ENCODE measurements at places on chromosomes 7 and 10.

DNA sequence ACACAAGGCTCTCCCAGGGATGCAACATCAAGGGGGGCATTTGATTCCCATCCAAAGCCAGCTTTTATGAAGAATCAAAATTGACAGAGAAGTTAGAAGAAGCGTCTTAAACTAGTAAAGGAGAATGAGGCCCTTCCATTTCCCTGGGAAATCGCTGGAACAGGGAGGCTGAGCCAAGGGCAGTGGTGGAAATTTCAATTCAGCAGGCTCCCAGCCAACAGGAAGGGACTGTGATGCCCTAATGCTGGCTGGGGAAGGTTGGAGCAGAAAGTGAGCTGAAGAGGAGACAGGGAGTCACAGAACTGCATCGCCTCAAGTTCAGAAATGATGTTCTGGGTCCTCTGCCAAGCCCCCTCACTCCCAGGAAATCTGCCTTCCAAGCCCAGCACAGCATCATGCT, 517.3 kb downstream of the GRID1 start:
- DNase-seq, result no peak

DNA sequence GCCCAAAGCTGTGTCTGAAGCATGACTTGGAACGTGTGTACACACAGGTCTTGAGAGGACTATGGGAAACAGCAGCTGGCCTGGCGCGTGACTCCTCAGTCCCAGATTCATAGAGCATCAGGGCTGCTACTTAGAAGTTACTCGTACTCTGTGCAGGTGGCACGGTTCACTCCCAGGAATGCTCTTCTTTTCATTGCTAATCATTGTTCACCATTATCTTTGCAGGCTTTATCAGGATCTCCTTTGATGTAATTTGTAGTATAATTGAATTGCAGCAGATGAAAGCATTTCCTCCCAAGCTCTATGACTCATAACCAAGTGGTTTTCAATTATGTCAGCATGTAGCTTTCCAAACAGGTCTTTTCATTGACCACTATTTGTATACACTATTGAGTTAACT, 938.9 kb downstream of the NRG3 start:
- no peak for DNase-seq

GRCh38 chr10:91034494-91035159, 113.7 kb upstream of the ANKRD1 start:
- DNase-seq, result no peak

GRCh38 chr7:94394437-94395140, at the start of gene COL1A2:
Gene COL1A2 (plus strand): TSS chr7:94394895. CDS start chr7:94395032, 137 bp downstream.
- no peak for DNase-seq

DNA sequence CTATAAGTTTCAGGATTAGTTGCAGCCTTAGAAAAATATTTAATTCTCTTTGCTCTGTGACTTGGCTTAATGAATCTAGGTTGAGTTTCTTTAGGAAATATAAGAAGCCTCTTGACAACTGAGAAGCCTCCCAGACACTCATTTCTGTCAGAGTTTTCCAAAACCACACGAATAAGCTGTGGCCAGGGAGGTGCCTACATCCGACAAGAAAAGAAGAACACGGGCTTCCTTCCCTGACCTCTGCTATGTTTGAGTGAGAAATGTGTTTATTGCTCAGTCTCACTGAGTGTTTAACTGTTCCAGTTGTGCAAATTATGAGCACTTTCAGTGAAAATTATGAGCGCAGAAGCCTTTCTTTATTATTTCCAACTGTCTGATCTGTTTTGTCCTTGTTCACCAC, 105.0 kb downstream of the TRIL start:
- no peak for DNase-seq

DNA sequence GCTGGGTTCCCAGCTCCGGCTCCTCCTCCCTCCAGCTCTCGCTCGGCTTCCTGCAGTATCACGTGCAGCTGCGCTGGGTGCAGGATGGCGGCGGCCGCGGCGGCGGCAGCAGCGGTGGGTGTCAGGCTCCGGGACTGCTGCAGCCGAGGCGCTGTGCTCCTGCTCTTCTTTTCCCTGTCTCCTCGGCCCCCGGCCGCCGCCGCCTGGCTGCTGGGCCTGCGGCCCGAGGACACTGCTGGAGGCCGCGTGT, at the start of gene CNNM1:
Gene CNNM1, plus strand, starts transcription at position 53 of the 250 bp plus-strand sequence. Its CDS starts 32 bp downstream, at position 85.
- DNase-seq, result peak; percentile 51

DNA sequence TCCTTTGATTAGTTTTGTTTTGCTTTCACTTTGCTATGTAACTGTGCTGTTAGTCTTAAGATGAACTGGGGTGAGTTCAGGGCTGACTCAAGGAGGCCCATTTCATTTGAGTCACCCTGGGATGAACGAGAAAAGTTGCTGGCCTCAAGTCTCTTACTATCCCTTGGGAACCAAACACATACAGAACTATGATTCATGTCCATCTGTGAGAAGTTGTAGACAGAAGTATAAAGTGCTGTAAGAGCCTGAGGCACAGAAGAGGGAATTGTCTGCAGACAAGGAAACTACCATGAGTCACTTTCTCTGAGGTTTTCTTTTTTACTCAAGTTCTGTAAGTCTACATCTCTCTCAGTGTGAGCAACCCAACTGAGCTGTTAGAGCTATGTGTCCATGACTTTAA, 179.8 kb upstream of the CSTF2T start:
- DNase-seq, result peak; percentile 39

DNA sequence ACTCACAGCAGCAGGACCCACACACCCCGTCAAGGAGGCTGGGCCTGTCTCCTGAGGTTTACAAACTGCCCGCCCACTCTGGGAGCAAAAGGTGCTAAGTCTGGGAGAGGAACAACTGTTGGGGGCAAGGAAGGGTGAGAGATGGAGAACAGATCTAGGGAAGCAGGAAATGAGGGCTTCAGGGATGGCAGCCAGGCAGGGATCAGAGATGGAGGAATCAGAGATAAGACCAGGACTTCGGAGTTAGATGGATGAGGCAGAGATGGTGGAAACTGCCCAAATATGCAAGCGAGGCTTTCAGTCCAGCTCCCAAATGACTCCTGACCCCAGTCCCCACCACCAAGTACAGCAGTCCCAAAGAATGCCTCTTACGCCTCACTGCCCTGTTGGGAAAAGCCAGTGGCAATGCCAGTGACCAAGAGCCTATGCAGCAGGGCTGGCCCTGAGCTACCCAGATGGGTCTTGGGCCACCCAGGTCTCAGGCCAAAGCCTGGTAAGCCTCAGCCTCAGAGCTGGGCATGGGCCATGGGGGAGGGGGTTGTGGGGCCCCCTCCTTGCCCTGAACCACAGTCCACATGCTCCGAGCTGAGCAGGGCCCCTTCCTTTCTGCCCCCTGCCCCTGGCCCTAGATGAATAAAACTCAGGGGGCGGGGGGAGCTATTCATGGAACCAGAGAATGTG, 39.5 kb upstream of the SLF2 start:
- no peak for DNase-seq

DNA sequence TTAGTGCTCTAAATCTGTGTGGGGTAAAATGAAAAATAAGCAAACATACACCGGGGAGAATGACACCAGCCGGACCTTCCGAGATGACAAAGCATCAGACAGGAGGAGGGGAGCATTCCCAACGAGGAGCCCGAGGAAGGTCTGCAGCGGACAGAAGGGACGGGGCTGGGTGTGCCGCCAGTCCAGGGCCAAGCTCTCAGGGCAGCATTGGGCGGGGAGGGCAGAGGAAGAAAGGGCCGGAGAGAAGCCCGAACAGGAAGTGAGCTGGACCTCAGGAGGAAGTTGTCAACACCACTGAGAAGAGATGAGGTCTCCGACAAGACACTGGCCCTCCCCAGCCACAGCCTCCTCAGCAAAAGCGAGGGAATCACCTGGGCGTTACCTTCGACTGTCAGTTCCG, 182.6 kb upstream of the RNF32 start:
- DNase-seq, result no peak

GRCh38 chr10:78630944-78631838, 437.6 kb upstream of the ZMIZ1 start:
- DNase-seq, result peak; percentile 39

- DNase-seq, result no peak
Measured at GRCh38 chr7:111232249-111233084, 141.5 kb downstream of the LRRN3 start.

GRCh38 chr7:85033263-85033662, 153.6 kb downstream of the SEMA3D start:
- DNase-seq, result no peak

GRCh38 chr7:73850781-73851207, 8.5 kb upstream of the METTL27 start:
- DNase-seq, result no peak

- no peak for DNase-seq
Measured at GRCh38 chr7:159083698-159084068, 61.0 kb downstream of the VIPR2 start.

GRCh38 chr7:4406288-4407058, 275.6 kb upstream of the FOXK1 start:
- DNase-seq, result no peak

DNA sequence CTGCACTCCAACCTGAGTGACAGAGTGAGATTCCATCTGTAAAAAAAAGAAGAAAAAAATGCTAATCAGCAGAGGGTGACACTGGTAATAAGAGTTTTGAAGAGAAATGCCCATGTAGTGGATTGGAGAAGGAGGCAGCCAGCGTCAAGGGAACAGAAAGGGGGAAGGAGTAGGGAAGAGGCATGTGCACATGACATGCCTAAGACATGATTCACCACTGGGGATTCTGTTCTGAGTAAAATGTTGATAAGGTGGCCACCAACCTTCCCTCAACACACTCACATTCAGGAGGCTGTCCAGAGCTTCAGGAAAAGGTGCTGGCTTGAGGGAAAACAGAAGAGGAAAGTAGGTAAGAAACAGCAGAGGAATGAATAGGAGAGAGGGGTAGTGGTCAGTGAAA, 39.9 kb downstream of the AKR1D1 start:
- DNase-seq, result no peak

DNA sequence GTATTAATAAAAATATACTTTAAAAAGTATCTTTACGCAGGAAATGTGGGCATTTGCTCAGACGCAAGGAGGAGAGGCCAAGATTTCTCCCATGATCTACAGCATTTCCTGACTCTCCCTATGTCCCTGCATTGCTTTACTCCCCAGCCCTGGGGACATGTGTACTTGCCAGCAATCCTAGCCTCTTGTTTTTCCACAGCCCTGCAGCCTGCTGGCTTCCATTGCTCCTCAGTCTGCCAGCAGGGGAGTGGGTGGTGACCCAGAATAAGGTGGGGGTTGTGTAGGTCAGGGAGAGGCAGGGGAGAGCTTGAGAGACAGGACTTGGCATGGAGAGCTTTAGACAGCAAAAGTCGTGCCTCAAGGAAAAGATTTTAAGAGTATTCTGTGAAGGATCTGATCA, 307.7 kb downstream of the CDK14 start:
- no peak for DNase-seq

GRCh38 chr10:22702348-22702747, 12.0 kb downstream of the PIP4K2A start:
- DNase-seq, result no peak

- no peak for DNase-seq
Measured at GRCh38 chr7:140004672-140005071, 58.1 kb downstream of the PARP12 start.

DNA sequence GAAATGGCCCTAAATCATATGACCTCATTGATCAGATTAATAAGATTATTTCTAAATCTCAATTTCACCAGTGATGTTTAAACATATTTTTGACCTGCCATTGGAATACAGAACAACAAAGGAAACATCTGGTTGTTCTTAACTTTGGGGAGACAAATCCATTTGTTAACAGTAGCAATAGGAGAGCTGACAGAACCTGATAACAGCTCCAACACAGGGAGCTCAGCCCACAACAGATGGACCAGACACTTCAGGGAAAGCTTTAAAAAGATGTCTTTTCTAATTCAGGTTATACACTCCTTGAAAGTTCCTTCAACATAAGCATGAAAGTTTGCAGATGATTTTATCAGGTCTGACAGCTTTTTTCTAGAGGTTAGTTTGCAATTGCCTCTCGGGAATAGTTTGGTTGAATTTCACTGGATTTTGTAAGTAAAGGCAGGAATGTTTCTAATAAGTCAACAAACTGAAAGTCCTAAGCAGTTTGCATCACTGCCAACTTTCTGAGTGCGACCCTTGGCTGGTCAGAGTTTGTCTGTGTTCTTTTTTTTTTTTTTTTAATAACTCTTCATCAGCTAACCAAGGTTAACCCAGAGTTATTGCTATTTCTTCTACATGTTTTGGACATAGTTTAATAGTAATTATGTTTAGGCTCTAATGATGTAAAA, 6.5 kb upstream of the MET start:
- no peak for DNase-seq
